Activated CD4-positive, alpha-beta T cell treated with anti-CD3 and anti-CD28 coated beads, Interleukin-2, amount 50 U/mL, for 1 hour (primary cell): ENCODE measurements at places on chromosomes 7 and 10.

- no peak for DNase-seq
Measured at GRCh38 chr10:130354976-130355795, 219.0 kb downstream of the GLRX3 start.

DNA sequence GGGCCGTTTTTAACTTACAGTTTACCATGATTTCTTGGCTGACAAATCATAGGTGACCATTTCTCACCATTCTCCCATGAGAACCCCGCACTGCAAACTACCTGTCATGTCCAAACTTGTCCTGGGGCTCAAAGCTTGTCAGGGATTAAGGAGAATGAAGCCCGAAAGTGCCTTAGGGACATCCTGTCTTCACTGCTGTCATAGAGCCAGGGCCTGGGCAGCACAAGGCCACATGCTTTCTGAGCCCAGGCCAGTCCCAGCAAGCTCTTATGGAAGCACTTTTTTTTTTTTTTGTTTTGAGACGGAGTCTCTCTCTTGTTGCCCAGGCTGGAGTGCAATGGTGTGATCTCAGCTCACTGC, 33.9 kb downstream of the CCM2 start:
- DNase-seq: no peak

DNA sequence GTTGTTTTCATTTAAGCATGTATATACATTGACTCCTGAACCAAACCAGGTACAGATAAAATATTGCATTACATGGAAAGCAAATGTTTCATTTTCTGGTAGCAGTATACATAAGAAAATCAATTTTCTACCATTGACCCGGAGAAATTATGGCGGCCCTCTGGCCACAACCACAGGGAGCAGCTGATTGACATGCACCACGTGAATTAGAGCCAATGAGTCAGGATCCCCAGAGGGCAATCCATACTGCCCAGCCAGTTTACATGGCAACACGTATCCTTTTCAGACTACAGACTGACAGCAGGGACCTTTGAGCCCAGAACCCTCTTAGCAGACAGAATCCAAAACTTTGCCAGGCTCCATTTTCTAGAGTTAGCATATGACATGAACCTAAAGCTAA, 272.2 kb upstream of the NEBL start:
- DNase-seq: no peak

GRCh38 chr7:16554518-16555236, 28.1 kb downstream of the LRRC72 start:
- no peak for DNase-seq

DNA sequence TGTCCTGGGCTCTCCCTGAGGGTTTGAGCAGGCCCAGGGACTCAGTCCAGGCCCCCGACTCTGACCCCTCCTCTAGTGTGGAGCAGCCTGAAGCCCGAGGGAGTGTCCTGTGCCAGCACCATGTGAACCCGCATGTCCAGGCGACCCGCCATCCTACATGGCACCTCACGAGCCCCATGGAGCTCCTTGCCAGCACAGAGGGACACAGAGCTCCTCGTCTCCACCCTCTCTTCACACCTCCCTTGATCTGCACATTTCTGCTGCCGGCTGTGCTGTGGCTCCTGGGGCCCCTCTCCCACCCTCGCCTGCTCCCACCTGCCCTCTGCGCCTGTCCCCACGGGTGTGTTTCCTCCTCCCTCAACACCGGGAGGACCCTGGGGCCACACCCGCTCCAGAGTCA, 103.5 kb downstream of the ADARB2 start:
- no peak for DNase-seq

- no peak for DNase-seq
Measured at GRCh38 chr10:130389906-130390305, 253.7 kb downstream of the GLRX3 start.

- DNase-seq: no peak
Measured at GRCh38 chr7:10401793-10402192, 571.9 kb upstream of the PHF14 start.

GRCh38 chr10:7042419-7043054, 368.3 kb downstream of the SFMBT2 start:
- no peak for DNase-seq

DNA sequence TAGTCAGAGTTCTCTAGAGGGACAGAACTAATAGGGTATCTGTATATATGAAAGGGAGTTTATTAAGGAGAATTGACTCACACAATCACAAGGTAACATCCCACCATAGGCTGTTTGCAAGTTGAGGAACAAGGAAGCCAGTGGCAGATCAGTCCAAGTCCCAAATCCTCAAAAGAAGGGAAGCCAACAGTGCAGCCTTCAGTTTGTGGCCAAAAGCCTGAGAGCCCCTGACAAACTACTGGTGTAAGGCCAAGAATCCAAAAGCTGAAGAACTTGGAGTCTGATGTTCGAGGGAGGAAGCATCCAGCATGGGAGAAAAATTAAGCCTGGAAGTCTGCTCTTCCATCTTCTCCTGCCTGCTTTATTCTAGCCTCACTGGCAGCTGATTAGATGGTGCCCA, 1107.2 kb upstream of the CELF2 start:
- DNase-seq: no peak

- no peak for DNase-seq
Measured at GRCh38 chr10:124182088-124182541, 88.7 kb upstream of the CHST15 start.

DNA sequence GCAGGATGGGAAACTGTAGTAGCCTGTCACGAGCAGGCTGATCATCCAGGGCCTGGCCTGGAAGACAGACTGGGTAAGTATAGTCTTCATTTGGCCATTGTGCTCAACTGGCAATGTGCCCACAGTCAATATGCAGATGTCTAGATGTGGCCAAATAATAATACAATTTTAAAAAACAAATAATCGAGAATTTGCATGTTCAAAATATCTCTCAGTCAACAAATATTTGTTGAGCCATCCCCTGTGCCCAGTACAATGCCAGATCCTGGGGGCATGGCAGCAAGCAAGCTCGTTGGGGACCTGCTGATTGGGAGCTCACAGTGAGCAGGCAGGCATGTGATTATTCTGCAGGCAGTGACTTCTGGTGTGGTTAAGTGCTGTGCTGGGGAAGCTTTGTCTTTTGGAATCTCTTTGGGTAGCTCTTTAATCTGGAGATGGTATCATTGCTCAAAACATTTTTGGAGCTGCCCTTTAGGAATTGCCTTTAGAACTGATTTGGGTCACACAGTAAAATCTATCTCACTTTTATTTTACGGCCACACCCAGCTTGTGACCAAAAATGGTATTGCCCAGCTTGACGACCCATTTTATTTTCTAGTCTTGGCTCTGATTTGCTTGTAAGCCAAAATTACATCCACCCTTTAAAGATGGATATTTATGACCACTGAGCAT, 92.2 kb downstream of the PLCE1 start:
- no peak for DNase-seq

GRCh38 chr10:132463333-132464255, 66.6 kb downstream of the PWWP2B start:
- DNase-seq: no peak

- DNase-seq: peak; percentile 44
Measured at GRCh38 chr7:30285536-30286284, 1.3 kb downstream of the ZNRF2 start.

GRCh38 chr10:90837486-90837885, 20.4 kb downstream of the HTR7 start:
- no peak for DNase-seq

DNA sequence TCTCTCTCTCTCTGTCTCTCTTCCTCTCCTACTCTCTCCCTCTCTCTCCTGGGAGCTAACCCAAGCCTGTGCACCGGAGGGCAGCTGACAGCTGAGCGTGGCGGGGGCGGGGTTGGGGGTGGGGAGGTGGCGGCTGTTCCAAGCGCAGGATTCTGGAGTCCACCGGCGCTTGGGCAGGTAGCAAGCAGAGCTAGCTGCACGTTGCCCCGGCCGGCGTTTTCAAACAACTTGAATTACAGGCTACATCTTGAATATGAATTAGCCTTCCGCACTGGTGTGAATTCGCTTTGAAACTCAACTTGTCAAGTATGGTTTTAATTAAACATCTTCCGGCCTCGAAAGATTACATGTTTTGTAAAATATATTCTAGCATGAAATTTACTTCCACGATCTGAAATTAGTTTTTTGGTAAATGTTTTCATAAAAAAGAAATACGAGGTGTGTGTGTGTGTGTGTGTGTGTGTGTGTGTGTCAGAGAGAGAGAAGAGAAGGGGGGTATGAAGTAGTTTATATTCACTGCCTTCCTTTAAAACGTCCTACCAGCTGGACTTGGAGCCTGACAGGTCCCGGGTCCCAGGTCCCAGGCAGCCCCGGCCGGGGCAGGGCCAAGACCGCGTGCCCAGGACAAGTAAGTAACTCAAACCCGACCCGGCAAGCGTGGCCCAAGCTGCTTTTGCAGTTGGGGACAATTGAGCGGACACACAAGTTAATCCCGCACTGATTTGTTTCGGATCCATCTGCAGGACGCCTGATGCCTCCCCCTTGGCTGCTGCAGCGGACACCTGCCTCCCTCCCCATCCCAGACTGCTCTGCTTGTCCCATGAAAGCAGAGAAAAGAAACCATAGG, 9.0 kb upstream of the DLX6 start:
- DNase-seq: no peak

- no peak for DNase-seq
Measured at GRCh38 chr7:46198701-46199100, 277.6 kb upstream of the IGFBP3 start.

DNA sequence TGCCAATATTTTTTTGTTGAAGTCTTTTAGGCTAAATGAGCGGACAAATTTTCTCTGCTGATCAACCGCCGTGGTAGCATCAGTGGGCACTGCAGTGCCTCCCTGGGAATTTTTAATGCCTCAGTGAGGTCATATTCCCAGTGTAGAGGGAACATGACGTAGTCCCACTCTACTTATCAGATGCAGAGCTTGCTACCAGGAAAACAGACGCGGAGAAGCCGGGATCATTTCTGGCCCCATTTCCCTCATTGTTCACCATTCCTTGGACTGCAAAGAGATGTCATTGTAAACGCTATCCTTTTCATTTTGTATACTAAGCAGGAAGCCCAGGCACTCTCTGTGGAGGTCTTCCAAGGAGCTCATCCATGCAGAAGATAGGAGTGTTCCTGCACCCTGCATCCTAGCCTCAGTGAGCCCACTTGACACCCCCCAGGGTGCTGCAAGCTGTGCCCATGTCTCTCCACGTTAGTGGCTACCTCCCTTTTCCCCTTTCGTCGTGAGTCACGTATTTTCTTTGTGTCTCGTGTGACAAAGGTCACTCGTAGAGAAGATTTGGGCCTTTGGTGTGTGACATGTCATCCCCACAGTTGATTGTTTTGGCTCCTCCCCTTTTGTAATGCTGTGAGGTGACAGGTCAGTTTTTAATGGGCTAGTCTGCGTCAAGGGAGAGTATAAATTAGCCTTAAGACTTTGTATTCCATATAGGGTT, 145.5 kb downstream of the TCF7L2 start:
- DNase-seq: no peak

- DNase-seq: no peak
Measured at GRCh38 chr7:8149222-8149621, 112.7 kb downstream of the ICA1 start.

- DNase-seq: no peak
Measured at GRCh38 chr10:101164020-101164419, 32.9 kb downstream of the TLX1 start.

DNA sequence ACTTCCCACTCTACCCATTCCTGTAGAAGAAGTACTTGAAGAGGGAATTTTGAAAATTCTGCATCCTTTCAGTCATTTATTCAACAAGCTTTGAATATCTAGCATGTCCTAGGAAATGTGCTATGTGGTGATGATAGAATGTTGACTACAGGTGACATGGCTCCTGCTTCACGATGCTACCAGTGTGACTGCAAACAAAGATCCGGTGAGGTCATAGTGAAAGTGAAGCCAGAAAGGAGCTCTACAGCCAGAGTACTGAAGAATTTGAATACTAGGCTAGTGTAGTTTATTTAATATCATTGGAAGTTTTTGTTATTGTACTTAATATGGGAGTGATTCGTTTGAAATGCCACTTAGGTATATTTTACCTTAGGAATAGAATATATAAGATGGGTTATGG, 348.1 kb downstream of the TFEC start:
- DNase-seq: no peak

DNA sequence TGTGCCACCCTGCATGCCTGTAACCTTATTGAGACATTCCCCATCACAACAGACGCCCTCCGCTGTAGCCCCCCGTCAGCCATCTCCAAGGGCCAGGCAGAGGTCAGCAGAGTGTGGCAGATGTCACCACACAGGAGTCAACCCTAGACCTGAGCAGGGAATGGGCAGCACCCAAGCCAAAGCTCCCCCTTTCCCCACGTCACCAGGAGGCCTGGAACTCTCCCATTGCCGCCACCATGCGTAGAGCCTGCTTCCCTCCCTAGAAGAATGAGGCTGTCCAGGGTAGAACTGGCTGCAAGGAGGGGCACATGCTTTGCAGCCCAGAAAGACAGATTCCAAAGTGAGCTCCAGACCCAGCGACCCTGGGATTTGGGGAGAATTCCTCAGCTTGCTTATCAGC, 342.9 kb downstream of the TNS3 start:
- DNase-seq: no peak

DNA sequence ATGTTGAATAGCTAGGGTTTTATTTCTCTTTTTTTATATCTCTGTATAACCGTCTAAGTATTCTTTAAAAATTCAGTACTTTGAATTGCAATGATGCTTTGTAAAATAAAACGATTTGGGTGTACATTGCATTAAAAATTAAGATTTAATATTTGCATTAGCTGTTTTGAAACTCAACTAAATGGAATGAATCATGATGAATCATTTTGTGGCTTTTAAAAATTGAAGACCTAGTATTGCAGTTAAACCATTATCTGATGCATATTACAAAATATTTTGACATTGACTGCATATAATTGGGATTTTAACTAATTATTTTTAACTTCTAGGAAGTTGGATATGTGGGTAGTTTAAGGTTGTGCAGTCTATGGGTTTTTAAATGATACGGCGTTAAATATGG, 314.0 kb downstream of the CDK14 start:
- no peak for DNase-seq

- DNase-seq: no peak
Measured at GRCh38 chr10:110051487-110051886, 43.7 kb downstream of the ADD3 start.

DNA sequence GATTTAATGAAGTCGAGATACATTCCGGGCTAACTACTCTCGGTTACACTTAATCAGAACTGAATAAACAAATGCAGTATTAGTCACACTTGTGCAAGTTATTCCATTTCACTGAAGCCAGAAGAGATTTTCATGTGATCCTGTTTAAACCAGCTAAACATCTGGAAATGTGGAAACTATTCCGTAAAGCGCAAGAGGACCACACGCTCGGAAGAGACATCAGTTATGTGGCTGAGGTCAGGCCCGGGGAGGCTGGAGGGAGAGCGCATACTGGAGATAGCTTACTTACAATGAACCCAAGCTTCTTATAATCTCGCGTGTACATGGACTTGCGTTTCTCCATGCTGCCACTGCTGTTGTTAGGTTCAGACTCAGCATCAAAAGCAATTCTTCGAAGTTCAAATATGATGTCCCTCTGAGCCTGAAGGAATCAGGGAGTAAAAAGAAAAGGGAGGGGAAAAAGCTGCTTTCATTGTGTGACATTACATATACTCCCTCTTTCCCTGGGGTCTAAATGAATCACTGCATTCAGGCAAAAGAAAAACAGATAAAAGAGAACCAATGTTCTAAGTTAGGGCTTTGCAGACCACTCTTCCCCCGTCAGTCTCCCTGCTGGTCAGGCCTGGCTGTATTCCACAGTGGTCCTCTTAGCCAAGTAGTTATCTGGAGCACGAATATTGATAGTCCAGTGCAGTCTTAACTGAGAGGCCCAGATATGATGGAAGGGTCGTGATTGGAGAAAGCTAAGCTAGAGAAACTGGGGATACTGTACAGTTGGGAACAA, 237.4 kb downstream of the ELMO1 start:
- no peak for DNase-seq
